ENCODE measurements at places on chromosomes 7 and 10.

DNA sequence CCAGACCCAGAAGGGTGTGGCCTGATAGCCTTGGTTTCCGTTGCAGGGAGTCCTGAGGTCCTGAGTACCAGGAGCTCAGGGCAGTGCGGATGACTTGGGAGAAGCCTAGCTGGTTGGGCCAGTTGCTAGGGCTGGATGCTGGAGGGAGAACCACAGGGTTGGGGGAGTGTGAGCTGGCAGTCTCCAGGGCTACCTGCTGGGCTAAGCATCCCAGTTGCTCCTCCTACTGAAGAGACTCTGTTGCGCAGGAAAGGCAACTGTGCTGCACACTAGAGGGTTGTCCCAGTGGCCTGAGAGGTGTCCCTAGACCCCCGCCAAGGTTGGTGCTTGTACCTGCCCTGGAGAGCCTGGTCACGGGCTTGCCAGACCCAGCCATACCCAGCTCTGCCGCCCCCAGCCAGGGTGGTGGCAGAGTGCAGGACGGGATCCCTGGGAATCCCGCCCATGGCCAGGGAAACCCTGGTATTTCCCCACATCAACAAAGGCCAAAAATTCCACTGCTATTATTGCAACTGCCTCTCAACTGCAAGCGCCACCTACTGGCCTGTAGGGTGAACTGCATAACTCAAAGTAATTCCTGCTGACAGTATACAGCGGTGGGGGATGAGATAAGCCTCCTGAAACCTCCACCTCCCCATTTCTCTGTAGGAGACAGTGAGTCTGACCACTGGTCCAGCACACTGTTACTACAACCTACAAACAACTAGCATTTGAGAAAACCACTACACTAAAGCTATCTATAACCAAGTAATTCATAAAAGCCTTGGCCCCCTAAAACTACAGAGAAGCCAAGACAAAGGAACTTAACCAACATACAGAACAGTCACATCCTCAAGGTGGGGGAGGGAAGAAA, 67.6 kb upstream of the DDC start:
- DNase-seq: peak; percentile 40

- no peak for DNase-seq
These were observed 327.5 kb upstream of the PLXDC2 start for GRCh38 chr10:19488592-19489280.

DNA sequence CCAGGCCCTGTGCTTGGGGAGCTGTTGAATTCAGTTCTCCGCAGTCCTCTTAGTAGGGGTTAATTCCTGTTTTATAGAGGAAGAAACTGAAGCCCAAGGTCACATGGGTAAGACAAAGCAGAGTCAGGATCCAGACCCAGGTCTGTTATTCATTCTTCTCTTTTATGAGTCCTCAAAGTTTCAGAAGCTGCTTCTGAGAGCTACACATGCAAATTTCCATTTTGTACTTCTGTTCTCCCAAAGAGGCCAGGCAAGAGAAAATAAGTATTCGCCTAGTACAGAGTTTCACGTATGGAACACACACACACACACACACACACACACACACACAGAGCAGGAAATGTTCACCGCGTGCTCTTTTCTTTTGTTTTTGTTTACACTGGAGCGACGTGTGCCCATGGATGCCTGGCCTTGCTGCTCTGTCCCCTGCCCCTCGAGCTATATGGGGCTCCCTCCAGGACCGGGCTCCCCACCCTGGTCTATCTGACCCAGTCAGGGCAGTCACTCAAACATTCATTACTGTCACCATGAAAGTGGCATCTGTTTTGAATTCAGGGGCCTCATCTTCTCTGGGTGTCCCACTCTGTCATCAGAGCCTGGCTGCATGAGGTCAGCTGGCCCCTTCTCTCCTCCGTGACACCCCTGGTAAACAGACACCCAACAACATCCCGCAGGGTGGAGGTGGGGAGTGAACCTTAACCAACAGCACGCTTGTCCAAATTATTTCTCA, 84.4 kb downstream of the TNS3 start:
- peak; percentile 41 for DNase-seq

GRCh38 chr7:78523930-78524329, 725.4 kb downstream of the PHTF2 start:
- DNase-seq: no peak

GRCh38 chr10:113802997-113803396, 50.9 kb downstream of the DCLRE1A start:
- DNase-seq: no peak

DNA sequence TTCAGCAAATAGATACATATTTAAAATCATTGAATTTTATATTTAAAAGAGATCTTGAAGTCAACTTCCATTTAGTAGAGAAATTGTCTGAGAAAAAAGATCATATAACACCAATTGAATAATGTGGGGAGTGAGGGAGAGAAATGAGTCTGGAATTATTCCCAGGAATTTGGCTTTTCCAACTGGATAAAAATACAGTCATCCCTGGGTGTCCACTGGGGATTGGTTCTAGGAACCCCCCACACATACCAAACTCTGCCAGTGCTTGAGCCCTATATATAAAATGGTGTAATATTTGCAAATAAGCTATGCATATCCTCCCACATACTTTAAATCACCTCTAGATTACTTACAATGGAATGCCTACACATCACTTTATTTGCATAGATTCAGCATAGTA, 162.8 kb upstream of the SEMA3C start:
- no peak for DNase-seq

- DNase-seq: peak; percentile 4
These were observed 4.2 kb upstream of the RPEL1 start for GRCh38 chr10:103241262-103242011.
